ENCODE measurements at places on chromosomes 4 and X.

- no peak for DNase-seq
Measured at GRCh38 chr4:30258949-30259348, 461.2 kb upstream of the PCDH7 start.

DNA sequence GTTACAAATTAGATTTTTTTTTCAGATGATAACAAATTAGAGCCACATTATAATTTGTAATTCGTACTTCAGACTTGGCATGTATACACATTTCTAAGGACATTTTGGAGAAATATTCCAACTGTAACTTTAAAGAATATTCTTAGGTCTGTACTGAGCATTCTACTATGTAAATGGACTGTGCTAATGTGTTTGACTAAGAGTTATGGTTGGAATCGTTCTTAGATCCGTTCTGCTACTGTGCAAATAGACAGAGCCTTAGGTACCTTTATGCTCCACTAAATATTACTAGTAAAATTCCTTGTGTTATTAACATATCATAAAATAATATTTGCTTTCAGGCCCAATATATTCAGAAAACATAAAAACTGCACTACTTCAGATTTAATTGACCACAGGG lies 1180.0 kb upstream of the TENM3 start:
- DNase-seq, result no peak

DNA sequence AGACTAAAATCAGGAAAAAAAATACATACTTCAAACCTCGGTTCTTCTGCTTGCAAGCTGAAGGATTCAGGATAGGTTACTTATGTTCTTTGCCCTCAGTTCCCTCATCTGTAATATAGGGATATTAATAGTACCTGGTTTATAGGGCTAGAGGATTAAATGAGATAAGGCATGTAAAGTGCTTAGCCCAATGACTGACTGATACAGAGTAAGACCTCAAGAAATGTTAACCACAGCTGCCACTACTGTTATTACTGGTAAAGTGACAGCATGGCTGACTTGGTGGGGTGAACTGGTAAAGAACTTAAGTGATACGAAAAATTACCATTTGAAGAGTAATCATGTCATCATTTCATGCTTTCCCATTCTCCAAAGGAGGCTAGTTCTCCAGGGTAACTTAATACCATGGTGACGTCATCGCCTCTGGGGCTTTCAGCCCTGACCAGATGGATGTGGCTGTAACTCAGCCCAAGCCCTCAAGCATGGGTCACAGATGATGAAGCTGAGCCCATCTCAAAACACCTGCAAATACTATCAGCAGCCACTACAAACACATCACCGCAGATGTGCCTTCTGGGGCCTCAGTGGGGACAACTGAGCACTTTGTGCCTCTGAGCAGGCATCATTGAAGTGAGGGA lies 44.5 kb upstream of the SCML1 start:
- no peak for DNase-seq

DNA sequence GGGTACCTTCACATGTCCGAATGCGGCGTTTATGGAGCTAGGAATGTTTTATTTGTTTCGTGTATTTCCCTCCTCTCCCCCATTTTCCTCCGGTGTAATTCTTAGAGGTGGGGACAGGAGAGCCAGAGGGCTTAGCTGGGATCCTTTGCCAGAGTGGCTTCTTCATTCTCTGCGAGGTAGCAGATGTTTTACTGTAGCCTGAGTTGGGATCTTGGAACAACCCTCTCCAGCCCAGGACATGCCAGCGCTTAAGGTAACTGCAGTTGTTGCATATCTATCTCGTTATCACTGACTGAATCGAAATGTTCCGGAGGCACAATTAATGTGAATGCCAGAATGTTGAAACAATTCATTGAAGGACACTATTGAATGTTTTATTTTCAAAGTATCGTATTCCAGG lies 59.0 kb upstream of the DYNLT3 start:
- no peak for DNase-seq

DNA sequence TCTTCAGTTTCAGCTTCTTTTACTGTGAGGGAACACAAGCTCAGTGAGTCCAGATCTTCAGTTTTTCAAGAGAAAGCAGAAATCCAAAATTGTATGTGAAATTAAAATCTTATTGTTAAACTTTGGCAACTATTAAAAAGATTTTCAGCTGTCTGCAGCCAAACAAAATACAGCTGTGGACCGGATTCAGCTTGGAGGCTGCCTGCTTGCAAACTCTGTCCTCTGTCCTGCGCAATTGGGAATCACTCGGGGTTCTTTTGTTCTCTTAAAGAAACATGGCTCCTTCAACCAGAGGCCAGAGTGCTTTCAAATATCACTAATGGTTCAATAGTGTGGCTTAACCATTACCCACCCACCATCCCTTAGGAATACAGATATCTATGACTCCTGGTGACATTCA lies 201.2 kb downstream of the CHIC2 start:
- no peak for DNase-seq

GRCh38 chr4:140267576-140267975 lies 105.9 kb upstream of the SCOC start:
- DNase-seq, result no peak

GRCh38 chr4:185272245-185272644 lies 62.8 kb downstream of the SNX25 start:
- no peak for DNase-seq

- DNase-seq, result no peak
Measured at GRCh38 chrX:45771114-45771513, 570.4 kb upstream of the DIPK2B start.

DNA sequence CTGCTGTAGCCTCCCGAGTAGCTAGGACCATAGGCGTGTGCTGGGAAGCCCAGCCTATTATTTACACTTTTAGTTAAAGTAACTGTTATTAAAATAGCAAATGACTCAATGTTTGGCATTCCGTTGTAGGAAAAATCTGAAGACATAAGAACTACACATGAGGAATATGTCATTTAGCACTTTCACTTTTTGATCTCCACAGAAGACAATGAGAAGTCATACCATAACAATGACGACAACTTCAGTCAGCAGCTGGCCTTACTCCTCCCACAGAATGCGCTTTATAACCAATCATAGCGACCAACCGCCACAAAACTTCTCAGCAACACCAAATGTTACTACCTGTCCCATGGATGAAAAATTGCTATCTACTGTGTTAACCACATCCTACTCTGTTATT lies 6.7 kb downstream of the GPR34 start:
- DNase-seq, result no peak

GRCh38 chrX:40207626-40208025 lies 109.9 kb upstream of the BCOR start:
- DNase-seq, result no peak

- no peak for DNase-seq
Measured at GRCh38 chrX:119654112-119654531, 38.8 kb downstream of the SEPTIN6 start.

GRCh38 chr4:113968473-113968872 lies 11.0 kb downstream of the ARSJ start:
- no peak for DNase-seq

DNA sequence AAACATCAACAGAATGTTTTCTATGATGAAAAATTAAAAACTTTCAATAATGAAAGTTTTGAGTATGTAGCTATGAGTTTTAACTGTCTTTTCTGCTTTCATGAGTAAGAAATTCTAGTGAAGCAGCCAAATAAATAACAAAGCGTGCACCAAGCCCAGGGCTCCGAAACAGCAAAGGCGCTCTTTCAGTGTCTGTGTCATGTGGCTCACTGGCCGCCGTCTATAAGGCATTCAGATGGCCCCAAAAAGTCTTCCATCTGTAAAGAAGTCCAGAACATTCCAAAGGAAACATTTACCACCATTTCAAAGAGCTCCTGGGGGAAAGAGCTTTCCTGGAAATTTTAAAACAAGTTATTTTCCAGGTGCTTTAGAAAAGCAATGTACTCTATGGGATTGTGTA lies 139.9 kb downstream of the AFAP1 start:
- DNase-seq, result no peak

DNA sequence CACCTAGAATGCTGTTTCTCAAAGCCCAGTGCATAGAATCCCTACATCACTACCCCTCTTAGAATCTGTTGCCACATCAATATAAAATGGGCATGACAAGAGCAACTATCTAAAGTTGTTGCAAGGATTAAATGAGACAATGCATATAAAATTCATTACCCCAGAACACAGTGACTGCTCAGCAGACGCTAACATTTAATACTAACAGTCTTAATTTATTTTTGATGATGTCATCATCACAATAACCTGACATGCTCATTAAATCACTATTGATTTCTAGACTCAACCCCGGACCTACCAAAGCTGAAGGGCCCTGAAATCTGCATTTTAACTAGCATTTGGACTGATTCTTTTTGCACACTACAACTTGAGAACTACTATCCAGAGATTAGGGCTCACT lies 3.9 kb downstream of the ARSJ start:
- DNase-seq, result no peak

- DNase-seq, result no peak
Measured at GRCh38 chr4:106430797-106431196, 62.2 kb upstream of the GIMD1 start.

- DNase-seq, result no peak
Measured at GRCh38 chr4:31124008-31124585, 403.9 kb downstream of the PCDH7 start.

DNA sequence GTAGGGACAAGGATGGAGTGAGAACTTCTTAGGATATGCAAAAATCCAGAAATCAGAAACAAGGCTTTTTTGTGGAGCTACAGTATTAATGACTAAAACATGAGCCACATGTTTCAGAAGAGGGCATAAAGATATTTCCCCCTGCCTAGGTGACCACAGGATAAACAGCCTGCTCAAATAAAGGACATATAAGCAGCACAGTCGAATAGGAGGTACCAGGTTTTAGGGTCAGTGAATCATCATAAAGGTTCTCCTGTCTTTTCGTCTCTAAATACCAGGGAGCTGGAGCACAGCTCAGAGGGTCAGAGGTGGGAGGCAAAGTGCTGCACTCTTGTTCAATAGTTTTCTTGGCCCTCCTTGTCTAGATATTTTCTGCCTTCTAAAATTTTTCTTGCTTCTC lies 211.9 kb upstream of the HS3ST1 start:
- DNase-seq, result no peak

DNA sequence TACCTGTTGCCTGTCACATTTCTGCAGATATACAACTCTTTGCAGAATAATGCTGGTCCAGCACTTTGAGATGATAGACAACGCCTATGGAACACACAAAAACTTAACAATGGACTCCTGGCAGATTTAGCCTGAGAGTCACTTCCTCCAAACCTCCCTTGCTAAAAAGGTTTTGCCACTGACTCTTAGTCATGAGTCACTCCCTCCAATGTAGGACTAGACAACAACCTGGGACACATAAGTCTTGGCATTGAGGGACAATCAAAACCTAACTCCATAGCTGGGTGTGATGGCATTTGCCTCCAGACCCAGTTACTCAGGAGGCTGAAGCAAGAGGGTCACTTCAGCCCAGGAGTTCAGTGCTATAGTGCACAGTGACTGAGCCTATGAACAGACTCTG lies 22.0 kb upstream of the EIF4E start:
- no peak for DNase-seq

GRCh38 chr4:141254326-141254725 lies 33.6 kb downstream of the ZNF330 start:
- no peak for DNase-seq

DNA sequence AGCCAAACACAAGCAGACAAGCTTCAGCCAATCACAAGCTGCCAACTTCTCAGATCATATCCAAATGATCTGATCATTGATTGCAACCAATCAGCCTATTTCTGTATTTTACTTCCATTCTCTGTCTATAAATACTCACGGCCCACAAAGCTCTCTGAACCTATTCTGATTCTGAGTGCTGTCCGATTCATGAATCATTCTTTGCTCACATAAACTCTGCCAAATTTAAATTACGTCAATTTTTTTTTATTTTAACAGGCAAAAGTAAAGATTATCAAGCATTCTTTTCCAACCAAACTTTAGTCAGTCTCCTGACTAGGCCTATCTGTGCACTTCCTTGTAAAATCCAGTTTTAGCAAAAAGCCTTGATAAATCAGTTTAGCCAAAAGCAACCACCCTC lies 1.8 kb upstream of the TCEANC start:
- no peak for DNase-seq

DNA sequence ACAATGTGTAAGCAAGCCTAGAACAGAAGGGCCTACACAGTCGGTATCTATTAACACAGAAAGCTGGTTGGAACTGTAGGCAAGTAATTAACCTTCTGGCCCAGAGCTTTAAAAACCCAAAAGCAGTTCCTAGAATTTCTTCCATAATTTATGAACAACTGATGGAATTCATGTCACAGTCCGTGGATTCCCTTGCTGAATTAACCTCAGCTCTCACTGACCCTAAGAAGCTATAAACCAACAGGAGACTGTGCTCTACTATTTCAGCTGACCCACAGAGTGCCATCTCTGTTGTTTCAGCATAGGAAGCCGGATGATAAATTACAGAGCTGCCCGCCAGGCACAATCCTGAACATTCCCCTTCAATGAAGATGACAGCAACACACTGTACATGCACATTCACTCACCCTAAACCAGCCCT lies 157.3 kb downstream of the PRDM5 start:
- no peak for DNase-seq

- no peak for DNase-seq
Measured at GRCh38 chr4:77893451-77893850, 30.8 kb downstream of the MRPL1 start.

- DNase-seq, result no peak
Measured at GRCh38 chrX:135522878-135523693, 2.6 kb downstream of the INTS6L start.

GRCh38 chr4:98522062-98522461 lies 136.3 kb downstream of the TSPAN5 start:
- DNase-seq, result no peak

- no peak for DNase-seq
Measured at GRCh38 chr4:122086338-122087065, 65.6 kb upstream of the BLTP1 start.

DNA sequence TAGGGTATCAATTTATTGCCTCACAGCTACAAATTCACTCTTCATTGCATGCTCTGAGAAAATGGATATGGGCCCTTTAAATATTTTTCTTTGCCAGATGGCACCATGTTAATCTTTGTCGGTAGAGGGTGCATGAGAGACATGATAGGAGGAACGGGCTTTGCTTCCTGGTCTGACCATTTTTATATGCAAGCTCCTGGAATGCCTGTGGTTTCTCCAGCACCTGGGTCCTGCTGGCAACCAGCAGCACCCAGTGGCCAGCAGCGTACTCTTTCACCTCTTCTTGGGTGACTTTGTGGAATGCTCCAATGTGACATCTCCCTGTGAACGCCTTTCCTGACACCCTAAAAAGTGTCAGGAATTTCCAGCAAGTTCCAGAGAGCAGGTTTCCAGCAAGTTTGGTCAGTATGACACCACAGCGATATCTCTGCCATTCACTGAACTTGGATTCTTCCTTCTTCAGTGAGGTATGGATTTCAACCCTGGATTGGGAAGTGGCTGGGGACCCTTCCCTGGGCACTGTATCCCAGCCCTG lies 140.3 kb upstream of the PGRMC2 start:
- no peak for DNase-seq

DNA sequence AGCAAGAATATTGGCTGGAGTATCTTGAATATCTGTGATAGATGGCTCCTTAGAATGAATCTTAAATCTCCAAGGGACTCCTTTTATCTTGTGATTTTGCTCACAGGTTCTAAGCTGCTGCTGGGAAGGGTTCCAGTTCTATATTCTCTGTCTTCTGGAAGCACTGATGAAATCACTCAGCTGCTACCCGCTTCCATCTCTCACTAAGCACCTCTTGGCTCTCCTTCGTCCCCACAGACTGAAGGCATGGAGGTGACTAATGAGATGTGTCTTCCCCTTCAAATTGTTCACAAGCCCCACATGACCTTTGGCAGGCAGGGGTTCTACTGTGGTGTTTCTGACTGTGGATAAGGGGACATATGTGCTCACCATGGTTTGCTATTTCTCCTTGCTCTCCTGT lies 75.9 kb downstream of the C4orf51 start:
- DNase-seq, result no peak

Measured in stimulated activated CD8-positive, alpha-beta memory T cell treated with anti-CD3 and anti-CD28 coated beads, Interleukin-15, amount 100 ng/mL, for 24 hours (primary cell).